Stimulated activated CD8-positive, alpha-beta memory T cell treated with anti-CD3 and anti-CD28 coated beads, Interleukin-15, amount 100 ng/mL, for 1 hour (primary cell): ENCODE measurements at places on chromosomes 6 and 20.

- DNase-seq, result no peak
These were observed 201.6 kb upstream of the SGK1 start for GRCh38 chr6:134519465-134519864.

- no peak for DNase-seq
These were observed 444.6 kb upstream of the DEFB115 start for GRCh38 chr20:30812739-30813411.

DNA sequence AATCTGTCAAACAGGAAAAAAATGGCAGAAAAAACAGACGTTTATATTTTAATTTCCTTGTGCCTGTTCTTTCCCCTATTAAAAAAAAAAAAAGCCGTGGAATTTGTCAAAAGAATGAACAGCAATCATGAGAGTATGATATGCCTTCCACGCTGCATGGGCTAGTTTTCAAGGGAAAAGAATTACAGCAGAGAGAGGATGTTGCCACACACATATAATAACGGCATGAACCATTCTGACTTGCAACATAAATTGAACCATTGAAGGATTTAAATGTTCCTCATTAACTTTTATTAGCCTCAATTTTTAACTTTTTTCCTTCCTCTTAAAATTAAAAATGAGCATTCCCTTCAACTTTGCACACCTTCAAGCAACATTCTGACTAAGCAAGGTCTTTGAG lies 301.8 kb downstream of the FOXC1 start:
- no peak for DNase-seq

DNA sequence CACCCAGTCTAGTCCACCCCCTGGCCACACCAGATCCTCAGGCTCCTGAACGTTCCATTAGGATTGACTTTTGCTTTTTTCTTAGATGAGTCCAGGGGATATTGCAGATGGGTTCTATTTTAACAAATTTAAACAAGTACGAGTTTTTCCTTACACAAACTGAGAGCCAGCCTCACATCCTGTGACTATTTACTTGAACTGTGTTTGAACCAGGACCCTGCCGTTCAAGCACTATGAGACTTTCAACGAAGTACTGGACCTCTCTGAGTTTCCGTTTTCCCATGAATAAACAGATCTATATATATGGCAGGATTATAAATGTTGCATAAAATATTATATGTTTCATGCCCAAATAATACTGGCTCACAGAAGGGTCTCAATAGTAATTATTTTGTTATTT lies 1.4 kb upstream of the METTL24 start:
- no peak for DNase-seq

- no peak for DNase-seq
These were observed 188.2 kb downstream of the ERMARD start for GRCh38 chr6:169939554-169940164.

DNA sequence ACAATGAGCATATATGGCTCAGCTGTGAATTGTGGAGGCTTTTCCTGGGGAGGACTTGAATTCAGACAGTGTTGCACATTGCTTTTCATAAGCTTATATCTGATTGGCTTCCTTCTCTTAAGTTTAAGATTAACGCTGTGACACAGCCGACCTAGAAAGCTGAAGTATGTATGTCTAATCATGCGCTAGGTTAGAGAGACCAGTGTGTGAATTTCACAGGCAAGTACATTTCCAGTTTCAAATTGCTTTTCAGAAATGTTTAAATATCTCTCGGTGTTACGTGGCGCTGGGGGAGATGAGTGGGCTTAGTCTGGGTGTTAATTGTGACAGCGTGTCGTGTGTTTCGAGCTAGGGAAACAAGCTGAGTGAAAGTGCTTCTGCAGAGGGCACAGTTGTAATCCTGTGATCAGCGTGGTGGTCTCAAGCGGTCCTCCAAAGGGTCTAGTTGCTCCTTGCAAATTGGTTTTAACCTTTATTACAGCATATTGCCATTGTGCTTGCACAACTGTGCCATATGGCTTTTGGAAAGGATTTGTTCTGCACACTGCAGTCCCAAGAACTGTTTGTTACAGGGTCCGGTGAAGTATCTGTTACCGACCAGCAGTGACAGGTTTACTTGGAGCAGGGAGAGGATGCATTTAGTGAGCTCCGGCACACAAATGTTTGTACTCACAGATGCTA lies 166.6 kb downstream of the SASH1 start:
- DNase-seq, result no peak

- DNase-seq, result no peak
These were observed 28.6 kb upstream of the OGFRL1 start for GRCh38 chr6:71259888-71260604.

DNA sequence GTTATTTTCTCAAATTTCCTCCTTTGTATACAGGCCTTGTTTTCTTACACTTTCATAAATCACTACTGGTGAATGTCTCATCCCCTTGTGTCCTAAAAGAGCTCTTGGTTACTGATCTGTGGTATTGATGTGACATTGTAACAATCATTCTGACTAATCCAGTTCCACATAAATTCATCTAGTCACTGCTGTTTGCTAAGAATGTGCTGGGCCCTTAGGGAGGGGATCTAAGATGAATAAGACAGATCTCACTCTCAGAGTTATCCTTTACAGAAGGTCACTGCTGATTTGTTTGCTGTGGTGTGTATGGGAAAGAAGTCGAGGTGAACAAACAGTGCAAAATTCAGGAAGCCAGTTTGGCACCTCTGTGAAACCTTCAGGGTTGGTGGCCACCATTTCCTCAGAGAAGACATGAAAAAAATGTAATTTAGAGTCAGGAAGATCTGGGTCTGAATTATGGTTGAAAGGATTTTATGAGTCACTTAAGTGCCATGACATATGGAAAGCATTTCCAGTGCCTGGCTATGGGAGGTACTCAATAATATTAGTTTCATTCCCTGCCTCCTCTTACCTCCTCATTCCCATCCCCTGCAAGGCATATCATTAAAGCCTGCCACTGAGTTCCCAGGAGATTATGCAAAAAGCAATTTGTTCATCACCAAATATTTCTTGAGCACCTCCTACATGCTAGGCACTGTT lies 121.8 kb downstream of the COL9A1 start:
- no peak for DNase-seq

DNA sequence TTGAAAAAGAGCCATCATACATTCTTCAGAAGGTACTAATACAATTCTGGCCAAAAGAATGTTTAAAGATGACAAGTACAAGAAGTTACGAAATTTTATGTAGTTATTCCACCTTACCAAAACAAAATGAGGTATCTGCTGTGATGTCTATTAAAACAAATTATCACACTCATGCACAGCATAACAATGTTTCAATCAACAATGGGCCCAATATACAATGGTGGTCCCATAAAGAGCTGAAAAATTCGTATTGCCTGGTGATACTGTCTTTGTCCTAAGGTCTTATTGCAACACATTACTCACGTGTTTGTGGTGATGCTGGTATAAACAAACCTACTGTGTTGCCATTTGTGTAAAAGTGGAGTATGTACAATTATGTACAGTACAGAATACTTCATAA lies 3.6 kb upstream of the NUP153 start:
- no peak for DNase-seq

DNA sequence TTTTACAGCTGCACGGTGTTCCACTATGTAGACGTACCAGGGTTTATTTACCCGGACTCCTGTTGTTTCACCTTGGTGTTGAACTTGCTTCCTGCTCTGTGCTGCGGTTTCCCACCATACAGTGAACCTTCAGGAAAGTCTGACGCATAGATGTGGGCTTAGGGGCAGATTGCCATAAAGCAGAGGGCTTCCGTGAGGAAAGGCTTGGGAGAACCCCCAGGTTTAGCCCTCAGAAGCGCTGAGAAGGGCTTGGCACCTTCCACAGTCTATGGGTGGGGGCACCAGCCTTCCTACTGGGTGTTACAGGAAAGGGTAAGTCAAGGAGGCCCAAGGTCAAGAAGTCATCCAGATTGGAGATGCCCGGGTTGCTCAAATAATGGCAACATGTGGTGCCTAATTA lies 19.2 kb upstream of the MRPS18A start:
- DNase-seq, result no peak

DNA sequence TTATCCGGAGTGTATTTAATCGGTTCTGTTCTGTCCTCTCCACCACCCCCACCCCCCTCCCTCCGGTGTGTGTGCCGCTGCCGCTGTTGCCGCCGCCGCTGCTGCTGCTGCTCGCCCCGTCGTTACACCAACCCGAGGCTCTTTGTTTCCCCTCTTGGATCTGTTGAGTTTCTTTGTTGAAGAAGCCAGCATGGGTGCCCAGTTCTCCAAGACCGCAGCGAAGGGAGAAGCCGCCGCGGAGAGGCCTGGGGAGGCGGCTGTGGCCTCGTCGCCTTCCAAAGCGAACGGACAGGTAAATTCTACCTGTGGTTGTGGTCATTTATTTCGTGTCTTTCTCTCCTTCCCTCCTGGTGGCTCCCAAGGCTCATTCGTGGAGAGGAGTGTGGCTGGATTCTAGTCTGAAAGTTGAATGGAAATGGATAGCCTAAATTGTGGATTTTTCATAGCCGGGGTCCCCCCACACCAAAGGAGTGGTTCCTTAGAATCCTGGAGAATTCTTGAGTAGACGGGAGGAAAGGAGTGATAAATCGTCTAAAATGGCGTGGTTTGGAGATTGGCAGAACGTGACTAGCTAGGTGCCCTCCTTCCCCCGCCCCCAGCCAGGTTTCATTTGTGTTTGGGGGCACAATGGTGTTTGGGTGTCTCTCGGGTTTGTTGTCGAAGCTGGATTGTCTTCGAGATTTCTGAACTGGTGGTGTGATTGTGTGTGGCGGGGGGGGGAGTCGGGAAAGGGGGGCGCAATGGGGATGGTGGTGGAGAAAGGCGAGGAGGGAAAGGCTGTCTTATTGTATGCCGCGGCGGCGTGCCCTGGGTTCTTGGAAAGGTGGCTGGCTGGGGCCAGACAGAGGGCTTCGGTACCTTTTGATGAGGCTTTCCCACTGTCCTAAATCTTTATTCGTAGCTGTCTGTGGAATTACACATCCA lies 673 bp downstream of the MARCKS start:
- DNase-seq, result no peak

DNA sequence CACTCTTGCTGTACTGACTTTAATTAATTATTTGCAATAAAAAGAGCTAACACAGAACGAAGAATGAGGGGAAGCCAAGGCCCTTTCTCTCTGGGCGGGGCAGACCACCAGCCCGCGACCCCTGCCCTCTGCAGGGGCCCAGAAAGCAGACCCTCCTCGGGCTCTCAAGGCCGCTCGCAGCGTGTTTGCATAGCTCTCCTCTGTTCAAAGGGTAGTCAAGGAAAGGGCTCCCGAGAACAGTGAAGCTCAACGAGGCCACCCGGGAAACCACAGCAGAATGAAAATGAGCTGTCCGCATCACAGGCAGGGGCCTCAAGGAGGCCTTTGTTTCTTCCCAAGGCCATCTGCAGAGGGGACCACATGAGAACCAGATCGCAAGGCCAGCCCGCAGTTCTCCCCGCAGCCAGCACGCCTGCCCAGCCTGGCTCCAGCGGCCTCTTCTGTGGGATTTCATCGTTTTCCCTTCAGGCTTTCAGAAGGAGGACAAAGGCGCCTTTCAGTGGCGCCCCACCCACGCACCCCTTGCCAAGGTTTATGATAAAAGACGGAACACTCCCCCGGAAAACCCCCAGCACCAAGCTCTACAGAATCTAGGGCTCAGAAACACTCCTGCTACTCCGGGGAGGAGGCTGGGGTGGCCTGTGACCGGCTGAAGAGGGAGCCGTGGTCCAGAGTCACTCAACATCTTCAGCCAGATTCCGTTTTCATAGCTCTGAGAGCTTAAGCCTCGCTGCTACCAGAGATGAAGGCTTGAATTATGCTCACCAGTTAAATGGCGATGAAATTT lies 25.3 kb downstream of the ACSS1 start:
- no peak for DNase-seq

- DNase-seq, result no peak
These were observed 12.4 kb downstream of the SNX5 start for GRCh38 chr20:17956099-17956685.

DNA sequence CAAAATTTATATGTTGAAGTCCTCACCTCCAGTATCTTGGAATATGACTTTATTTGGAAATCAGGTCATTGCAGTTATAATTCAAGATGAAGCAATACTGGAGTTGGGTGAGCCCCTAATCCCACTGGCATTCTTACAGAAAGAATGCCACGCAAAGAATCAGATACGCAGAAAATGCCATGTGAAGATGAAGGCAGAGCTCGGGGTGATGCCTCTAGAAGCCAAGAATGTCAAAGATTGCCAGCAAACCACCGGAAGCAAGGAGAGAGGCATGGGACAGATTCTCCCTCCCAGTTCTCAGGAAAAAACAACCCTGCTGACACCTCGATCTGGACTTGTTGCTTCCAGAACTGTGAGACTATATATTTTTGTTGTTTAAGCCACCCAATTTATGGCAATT lies 273.4 kb upstream of the CITED2 start:
- no peak for DNase-seq

DNA sequence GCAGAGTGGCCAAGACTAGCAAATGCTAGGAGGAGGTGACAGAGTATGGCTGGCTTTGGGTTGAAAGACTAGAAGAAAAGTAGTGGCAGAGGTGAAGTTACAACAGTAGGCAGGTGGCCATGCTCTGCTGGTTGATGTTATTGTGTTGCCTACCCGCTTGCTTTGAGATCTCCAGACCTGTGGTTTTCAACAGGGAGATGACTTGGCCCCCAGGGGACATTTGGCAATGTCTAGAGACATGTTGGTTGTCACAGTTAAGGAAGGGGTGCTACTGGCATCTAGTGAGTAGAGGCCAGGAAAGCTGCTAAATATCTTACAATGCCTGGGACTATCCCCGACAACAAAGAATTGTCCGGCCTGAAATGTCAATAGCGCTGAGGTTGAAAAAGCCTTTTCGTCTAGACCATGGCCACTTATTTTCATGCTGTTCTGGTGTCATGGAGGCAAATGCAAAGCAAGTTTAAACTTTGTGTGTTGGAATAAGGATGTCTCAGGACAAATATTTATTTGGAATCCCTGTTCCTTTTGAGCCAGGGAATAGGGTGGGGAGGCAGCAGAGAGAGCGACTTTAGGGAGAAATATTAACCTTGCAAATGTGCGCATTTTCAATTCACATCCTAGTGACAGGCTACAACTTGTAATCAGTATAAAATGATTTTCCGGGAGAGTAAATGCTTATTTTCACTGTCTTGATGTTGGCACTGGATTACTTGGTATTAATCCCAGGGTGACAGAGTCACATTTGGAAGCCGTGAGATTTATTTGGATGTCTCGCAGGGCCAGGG lies 203.9 kb downstream of the ZNF217 start:
- no peak for DNase-seq

DNA sequence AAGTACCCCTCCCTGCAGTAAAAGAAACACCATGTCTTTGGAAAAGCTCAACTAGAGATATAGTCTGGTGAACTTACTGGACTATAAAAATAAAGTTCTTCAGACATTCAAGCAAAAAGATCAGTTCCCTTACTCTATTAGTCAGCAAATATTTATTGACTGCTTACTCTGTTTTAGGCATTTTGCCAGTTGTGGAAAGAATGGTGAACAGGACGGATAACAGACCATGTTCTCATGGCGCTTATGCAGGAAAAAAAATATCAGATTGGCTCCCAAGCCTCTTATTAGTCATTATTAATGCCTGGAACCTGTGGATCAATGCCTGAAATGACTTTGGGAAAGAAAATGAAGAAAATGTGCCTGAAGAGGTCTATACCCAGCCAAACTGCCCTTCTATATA lies 282.2 kb upstream of the EPHA7 start:
- DNase-seq, result no peak

- DNase-seq, result no peak
These were observed 2.0 kb downstream of the KCNQ2 start for GRCh38 chr20:63470410-63470809.

- DNase-seq, result no peak
These were observed 33.4 kb downstream of the CITED2 start for GRCh38 chr6:139341060-139341459.

- no peak for DNase-seq
These were observed 26.9 kb upstream of the CBLN4 start for GRCh38 chr20:56032251-56032650.

GRCh38 chr6:5287205-5287965 lies 26.1 kb downstream of the FARS2 start:
- DNase-seq, result no peak
